CD4-positive, alpha-beta T cell treated with Interferon gamma for 1 hour (primary cell): ENCODE measurements at places on chromosomes 13 and 19.

DNA sequence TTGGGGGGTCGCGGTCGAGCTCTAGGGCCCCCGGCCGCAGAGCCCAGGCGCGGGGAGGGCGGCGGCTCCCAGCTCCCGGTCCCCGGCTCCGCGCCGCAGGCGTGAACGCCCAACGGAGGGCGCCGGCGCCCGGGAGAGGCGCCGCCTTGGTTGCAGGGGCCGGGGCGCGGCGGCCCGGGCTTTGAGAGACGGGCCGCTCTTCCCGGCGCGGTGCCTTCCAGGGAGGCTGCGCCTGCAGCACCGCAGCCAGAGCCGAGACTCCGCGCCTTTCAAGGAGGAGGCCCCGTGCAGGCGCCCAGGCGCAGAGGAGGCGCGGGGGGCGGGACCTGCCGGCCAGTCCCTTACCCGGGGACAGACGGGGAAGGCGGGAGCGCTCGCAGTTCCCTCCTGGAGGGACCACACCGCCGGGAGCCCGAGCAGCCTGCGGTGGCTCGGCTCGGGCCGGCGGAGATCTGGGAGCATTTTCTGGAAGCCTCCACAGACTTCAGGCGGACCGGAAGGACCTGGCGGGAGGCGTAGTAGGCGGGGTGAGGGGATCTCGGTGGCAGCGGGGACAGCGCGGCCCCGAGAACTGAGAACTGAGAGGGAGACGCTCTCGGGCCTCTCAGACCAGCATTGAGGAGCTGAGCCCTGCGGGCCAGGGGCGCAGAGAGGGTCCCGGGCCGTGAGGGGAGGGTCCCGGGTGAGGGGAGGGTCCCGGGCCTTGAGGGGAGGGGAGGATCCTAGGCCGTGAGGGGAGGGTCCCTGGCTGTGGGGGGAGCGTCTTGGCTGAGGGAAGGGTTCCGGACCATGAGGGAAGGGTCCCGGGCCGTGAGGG, 25.5 kb upstream of the MCF2L start:
- DNase-seq: no peak

DNA sequence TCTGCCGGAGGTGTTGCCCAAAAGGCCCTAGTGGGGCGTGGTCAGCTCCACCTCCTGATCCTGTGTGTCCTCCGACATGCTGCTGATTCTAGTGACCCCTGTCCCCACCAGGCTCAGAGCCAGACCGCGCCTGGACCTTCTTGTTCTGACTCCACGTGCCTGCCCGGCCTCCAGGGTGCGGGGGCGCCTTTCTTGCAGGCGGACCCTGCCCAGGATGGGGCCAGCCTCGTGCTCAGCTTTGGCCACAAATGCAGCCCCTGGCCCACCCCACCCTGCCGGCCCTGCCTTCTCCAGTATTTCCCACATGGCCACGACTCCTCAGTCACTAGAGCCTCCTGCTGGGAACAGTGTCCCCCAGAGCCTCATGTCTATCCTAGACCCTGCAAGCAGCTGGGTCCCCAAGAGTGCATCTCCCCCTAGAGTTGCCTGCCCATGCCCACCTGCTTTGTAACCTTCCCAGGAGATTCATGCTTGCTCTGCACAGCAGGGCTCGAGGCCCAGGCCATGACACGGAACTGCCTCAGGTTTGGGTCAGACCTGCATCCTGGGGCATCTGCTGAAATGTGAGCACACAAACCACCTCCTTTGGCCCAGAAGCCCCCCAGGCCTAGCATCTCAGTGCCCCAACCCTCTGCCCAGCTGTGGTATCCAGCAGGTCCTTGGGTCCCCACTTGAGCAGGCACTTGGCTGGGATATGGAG, 27.0 kb downstream of the TMEM161A start:
- no peak for DNase-seq

DNA sequence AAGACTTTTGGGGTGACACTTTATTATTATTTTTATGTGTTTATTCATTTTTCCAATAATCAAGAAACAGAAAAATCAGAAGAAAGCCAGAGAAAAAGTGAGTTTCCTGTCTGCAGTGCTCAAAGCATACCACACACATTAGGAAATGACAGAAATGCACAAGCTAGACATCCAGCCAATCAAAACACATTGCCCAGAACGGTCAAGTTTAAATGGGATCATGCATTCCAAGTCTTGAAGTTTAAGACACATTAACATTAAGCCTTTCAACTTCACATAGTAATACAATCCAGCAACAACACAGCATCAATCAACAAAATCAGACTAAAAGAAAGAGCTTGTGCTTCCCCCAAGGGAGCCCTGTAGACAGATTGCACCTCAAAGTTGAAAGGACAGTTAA, 28.7 kb upstream of the MEDAG start:
- DNase-seq: no peak

GRCh38 chr19:14544977-14545715, 15.8 kb downstream of the TECR start:
- DNase-seq: no peak

DNA sequence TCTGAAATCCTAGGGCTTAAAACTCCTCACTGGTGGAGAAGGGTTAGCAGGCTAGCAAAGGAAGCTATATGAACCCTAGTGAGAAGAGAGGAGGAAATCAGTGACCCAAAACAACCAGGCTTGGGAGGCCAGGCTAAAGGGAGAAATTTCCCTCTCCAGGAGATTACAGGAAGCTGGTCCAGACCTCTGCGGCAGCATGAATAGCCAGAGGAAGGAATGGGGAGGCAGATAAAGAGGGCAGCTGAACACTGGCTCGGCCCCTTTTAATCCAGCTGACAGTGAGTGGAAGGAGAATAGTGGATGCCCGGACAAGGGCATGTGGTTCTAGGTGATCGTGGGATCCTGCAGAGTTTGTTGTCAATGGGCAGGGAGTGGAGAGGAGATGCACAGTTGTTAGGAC, 130.6 kb downstream of the COG6 start:
- DNase-seq: no peak

DNA sequence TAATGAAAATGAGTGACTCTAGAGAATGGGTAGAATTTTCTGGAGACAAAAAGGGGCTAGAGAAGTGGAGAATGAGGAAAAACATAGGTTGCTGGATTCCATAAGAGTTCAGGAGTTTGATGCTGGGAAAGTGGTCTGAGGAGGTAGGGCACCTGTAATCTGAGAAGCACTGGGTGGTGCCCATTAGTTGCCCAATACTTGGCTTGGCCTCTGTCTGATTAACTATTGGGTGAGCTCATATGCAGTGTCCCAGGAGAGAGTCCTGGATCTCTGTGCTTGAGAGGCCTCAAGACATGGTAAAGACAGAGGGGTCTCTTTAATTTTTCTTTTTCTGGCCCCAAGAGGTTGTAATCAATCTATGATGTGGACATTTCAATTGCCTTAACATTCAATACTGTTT, 390.1 kb downstream of the TDRD3 start:
- no peak for DNase-seq

- peak; percentile 11 for DNase-seq
These were observed 15.4 kb upstream of the SIGLEC6 start for GRCh38 chr19:51546650-51547396.

GRCh38 chr19:48230555-48231129, 25.1 kb downstream of the CARD8 start:
- peak; percentile 2 for DNase-seq

- DNase-seq: no peak
These were observed 182.1 kb downstream of the PCDH17 start for GRCh38 chr13:57813651-57814050.

DNA sequence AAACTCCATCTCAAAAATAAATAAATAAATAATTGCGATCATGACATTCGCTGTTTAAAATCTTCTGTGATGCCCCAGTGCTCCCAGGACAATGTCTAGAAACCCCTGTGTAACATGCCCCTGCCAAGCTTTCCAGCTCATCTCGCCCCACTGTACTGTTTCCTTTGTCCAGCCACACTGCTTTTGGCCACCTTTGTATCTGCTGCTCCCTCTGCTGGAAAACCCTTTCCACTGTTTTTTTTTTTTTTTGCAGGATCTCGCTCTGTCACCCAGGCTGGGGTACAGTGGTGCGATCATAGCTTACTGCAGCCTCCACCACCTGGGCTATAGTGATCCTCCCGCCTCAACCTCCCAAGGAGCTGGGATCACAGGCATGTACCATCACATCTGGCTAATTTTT, 7.5 kb downstream of the PLAUR start:
- no peak for DNase-seq
